ENCODE measurements at places on chromosomes 1 and 21. TPM values are rescaled to one million over a fixed set of nuclear protein-coding genes. Genes with fewer than 3 reads are reported as not detected.

GRCh38 chr1:164671966-164672571 lies 113.1 kb downstream of the PBX1 start:
- H3K4me1 ChIP-seq, result peaks cover 49% of the 10 kb centered on the region
- peaks cover 9% of the 10 kb centered on the region for H3K36me3 ChIP-seq
- H3K27me3 ChIP-seq, result no peaks in the 10 kb centered on the region
- peak overlapping the region; percentile 44 for H3K27ac ChIP-seq

DNA sequence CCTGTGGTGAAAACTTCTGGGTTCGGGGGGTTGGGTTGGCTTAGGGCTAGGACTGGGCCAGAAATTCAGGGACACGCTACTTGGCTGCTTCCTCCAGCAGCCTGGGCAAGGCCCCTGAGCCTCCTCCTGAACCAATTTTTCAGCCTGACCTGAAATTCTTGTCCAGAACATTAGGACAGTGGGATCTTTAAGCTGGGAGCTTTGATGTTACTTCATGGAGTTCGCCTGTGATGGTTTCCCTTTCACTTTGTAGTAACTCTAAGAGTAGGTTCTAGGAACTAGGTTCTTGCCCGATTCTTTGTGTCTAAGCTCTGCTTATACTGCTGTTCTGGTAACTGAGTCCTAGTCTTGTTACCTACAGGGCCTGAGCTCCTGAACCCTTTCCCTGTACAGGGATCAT lies 75.3 kb downstream of the S1PR1 start:
- no peak overlapping the region for H3K4me3 ChIP-seq
- H3K36me3 ChIP-seq, result no peaks in the 10 kb centered on the region
- H3K27me3 ChIP-seq, result peaks cover 58% of the 10 kb centered on the region
- no peak for DNase-seq
- peaks cover 44% of the 10 kb centered on the region for H3K4me1 ChIP-seq

DNA sequence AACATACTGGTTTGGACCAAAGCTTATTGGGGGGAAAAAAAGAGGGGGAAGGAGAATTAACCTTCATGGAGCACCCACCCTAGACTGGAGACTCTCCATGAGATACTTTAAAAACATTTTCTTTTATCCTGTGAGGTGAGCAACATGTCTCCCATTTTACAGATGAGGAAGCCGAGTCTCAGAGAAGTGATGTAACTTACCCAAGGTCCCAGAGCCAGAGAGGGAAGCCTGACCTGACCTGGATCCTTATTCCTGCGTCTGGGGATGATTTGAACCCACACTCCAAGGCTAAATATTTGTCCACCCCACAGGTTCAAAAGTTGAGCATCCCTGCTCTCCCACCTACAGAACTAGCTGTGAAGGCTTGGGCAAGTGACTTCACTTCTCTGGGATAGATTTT lies 137.9 kb upstream of the JUN start:
- no peaks in the 10 kb centered on the region for H3K36me3 ChIP-seq
- H3K4me1 ChIP-seq, result no peaks in the 10 kb centered on the region
- no peak overlapping the region for H3K27ac ChIP-seq
- DNase-seq, result no peak

The DCST2 gene
- 0.83 TPM for total RNA-seq

GRCh38 chr1:27136236-27136551 lies 18.7 kb downstream of the SLC9A1 start:
- H3K36me3 ChIP-seq, result no peaks in the 10 kb centered on the region
- no peak for DNase-seq
- peaks cover 30% of the 10 kb centered on the region for H3K4me1 ChIP-seq
- 0 out of 2 replicates have a peak overlapping the region, but pooled peaks have one; percentile 42 for H3K27ac ChIP-seq

DNA sequence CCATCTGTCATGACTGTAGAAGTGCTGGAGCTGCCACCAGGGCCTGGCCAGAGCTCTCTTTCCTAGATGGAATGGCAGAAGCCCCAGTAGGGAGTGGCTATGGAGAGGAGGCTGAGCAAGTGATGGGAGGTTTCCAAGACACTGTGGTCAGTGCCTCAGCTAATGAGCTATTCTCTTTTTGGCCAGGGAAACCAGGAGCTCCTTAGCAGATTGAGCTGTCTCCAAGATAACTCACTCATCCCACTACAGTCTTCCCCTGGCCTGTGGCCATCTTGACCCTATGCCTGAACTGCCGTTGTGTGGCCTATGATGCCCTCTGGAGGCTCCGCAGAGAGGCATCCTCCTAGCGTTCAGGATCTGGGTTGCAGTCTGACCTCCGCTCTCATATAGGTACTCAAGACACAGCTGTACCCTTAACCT lies 60.5 kb downstream of the ERI3 start:
- H3K27me3 ChIP-seq, result no peaks in the 10 kb centered on the region
- DNase-seq, result peak; percentile 73
- no peaks in the 10 kb centered on the region for H3K4me1 ChIP-seq

The FAM110D gene
- 0.37 TPM for total RNA-seq

DNA sequence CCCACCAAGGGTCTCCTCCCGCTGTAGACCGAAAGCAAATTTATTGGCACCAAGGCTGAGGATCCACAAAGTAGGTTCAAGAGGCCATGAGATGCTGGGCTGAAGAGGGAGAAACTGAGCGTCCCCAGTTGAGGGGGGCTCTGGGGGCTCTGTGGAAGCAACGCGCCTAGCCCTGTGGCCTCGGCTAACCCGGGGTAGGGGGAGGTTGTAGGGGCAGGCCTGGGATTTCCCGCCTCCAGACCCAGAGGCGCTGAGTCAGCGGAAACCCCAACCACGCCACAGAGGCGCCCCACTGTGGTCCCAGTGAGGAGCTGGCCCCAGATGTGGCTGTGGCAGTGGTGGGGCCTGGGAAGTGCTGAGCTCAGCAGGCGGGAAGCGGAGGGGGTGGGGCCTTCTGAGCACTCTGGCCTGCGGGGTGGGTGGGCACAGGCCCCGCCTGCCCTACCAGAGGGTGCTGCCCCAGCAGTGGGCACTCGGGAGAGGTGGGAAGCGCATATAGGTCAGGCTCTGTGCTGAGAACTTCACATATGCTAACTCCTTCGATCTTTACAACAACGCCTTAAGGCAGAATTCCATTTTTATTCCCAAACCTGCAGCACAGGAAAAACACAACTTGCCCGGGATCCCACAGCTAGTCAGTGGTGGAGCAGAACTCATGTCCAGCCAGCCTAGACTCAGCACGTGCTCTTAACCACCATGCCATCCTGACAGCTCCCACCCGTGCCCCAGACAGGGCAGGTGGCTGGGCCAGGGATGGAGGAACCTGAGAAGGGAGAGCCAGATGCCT lies 1.5 kb upstream of the COL16A1 start:
- peak overlapping the region; percentile 91 for H3K27ac ChIP-seq
- H3K27me3 ChIP-seq, result peaks cover 6% of the 10 kb centered on the region
- H3K4me1 ChIP-seq, result peaks cover 42% of the 10 kb centered on the region
- peak overlapping the region; percentile 76 for H3K4me3 ChIP-seq
- H3K36me3 ChIP-seq, result no peaks in the 10 kb centered on the region
- DNase-seq, result peak; percentile 75

The CYP2J2 gene
- 0.46 TPM for total RNA-seq

DNA sequence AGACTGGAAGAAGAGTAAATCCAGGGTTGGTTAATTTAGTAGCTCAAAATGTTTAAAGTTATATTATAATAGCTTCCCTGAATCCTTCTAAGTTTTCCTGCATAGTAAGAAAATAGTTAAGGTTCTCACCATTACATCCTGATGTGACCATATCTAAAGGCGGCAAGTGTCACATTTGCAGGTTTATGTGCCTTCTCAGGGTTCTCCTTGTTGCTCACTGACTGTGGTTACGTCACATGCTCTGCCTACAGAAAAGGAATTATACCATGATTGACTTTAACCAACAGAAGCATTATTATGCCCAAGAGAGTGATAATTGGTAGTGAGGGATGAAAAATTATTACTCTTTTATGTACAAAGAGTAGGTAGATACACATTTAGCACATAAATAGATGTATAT lies 539.8 kb downstream of the PTPRC start:
- H3K4me1 ChIP-seq, result no peaks in the 10 kb centered on the region
- no peak overlapping the region for H3K4me3 ChIP-seq
- H3K36me3 ChIP-seq, result no peaks in the 10 kb centered on the region
- no peaks in the 10 kb centered on the region for H3K27me3 ChIP-seq

DNA sequence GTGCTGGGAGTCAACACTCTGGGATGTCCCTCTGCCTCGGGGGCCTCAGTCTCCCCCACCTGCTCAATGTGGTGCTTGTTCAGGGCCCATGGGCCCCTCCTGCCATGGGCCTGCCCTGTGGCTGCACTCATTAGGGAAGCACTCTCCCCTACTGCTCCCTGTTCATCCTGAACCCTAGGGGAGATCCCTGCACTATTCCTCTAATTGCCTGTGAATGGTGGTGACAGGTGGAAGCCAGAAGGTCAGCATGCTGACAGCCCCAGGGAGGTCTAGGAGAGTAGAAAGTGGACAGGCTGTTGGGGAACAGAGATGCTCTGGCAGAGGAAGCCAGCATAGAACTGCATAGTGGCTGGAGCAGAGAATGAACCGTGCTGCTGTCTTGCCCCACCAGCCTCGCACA lies 217.6 kb downstream of the TRABD2B start:
- no peak for DNase-seq
- no peak overlapping the region for H3K27ac ChIP-seq
- H3K4me3 ChIP-seq, result no peak overlapping the region
- H3K36me3 ChIP-seq, result 0 out of 2 replicates have a peak, but pooled peaks cover 2% of the 10 kb centered on the region
- H3K4me1 ChIP-seq, result peaks cover 16% of the 10 kb centered on the region

DNA sequence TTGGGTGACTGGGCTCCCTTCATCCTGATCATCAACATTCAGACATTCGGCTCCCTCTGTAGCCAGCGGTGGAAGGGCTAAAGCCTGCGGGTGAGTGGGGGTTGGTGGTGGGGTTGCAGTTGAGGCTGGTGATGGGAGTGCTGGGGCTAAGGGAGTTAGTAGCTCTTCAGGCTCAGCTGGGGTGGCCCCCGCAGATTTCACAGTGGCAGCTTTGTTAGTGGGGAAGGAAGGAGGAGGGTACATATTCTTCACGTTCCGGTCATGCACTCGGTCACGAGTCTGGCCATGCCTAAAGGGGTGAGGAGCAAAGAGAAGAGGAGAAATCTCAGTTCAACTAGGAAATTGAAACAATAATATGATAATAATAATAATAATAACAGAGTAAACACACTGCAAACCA lies 6.8 kb downstream of the PSMB4 start:
- H3K4me1 ChIP-seq, result no peaks in the 10 kb centered on the region
- no peak overlapping the region for H3K27ac ChIP-seq
- H3K4me3 ChIP-seq, result no peak overlapping the region
- no peaks in the 10 kb centered on the region for H3K27me3 ChIP-seq
- H3K36me3 ChIP-seq, result peaks cover 74% of the 10 kb centered on the region

The C8A gene
- total RNA-seq, result 0.13 TPM

DNA sequence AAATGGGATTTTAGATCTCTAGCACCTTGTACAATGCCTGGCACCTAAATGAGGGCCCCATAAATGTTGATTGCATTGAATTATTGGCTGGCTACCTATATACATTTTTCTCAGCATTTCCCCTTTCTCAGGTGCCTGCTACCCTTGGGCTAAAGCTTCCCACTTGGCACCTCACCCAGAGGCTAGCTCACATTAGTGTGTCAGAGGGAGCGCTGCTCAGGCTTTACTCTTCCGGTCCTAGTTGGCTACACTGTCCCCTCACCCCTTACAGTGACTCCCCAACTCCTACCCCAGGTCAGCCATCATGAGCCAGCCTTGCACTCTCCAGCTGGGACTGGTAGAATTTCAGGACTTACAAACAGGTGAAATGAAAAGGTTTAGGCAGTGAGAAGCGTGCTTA lies 9.5 kb downstream of the TRAF5 start:
- no peaks in the 10 kb centered on the region for H3K27me3 ChIP-seq
- no peak overlapping the region for H3K27ac ChIP-seq
- no peaks in the 10 kb centered on the region for H3K36me3 ChIP-seq
- no peak overlapping the region for H3K4me3 ChIP-seq
- no peak for DNase-seq
- peaks cover 57% of the 10 kb centered on the region for H3K4me1 ChIP-seq

- peaks cover 26% of the 10 kb centered on the region for H3K36me3 ChIP-seq
- no peaks in the 10 kb centered on the region for H3K27me3 ChIP-seq
- H3K4me1 ChIP-seq, result no peaks in the 10 kb centered on the region
- no peak overlapping the region for H3K4me3 ChIP-seq
- peak; percentile 41 for DNase-seq
Measured at GRCh38 chr1:219724440-219724839, 111.5 kb upstream of the ZC3H11B start.

- H3K36me3 ChIP-seq, result no peaks in the 10 kb centered on the region
- no peaks in the 10 kb centered on the region for H3K27me3 ChIP-seq
- no peak for DNase-seq
- no peak overlapping the region for H3K4me3 ChIP-seq
- H3K4me1 ChIP-seq, result peaks cover 2% of the 10 kb centered on the region
Measured at GRCh38 chr1:232876506-232877364, 71.5 kb downstream of the MAP10 start.

The OR14K1 gene
- not detected for total RNA-seq

DNA sequence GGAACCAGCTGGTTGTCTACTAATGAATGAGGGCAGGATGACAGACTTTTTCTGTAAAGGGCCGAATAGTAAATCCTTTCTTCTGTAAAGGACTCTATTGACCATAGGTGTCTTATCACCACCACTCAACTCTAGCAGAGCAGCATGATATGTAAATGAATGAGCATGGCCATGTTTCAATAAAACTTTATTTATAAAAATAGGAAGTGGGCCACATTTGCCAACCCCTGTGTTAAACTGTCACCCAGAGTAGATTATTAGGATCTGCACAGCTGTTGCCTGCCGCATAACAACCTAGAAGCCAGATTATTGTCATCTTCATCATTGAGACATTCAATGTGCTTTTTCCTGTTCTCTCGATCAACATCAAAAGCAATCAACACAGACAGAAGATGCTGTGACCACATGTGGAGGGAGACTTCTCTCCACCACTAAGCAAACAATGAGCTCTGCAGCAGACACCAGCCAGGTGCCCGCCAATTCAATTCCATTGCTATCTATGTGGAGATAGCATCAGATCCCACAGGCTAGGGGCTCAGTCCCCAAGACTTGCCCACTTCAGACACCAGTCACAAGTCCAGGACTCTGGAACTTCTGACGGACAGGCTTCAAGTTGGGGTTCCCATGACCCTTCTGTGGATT lies 6.8 kb upstream of the EFHD2 start:
- H3K36me3 ChIP-seq, result peaks cover 19% of the 10 kb centered on the region
- H3K27ac ChIP-seq, result no peak overlapping the region
- no peak overlapping the region for H3K4me3 ChIP-seq
- H3K4me1 ChIP-seq, result peaks cover 8% of the 10 kb centered on the region
- peaks cover 19% of the 10 kb centered on the region for H3K27me3 ChIP-seq

The SDC3 gene
- 31.1 TPM for total RNA-seq

DNA sequence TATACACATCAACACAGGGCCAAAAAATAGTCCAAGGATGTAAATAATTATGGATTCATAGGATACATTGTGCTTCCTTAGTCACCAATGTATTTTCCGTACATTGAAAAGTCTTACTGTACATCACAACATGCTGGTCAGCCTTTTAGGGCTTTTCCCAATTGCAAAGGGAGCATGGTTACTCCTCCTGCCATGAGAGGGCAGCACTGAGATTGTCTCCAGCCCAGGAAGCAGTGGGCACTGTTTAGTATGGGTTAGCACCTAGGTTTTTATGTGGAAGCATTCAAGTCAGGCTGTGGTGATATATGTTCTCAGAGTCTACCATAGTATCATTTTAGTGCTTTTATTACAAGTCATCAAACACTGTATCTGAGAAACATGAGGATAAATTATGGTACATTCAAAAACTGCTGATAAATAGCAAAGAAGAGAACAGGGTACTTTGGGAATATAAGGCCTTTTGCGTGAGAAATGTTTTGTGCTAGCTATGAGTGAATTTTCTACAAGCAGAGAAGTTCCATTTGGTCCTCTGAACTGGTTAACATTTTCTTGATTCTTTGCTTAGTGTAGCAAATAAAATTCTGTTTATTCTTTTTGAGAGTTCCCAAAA lies 34.0 kb downstream of the ST6GALNAC5 start:
- H3K27me3 ChIP-seq, result no peaks in the 10 kb centered on the region
- no peaks in the 10 kb centered on the region for H3K36me3 ChIP-seq
- H3K4me3 ChIP-seq, result no peak overlapping the region
- H3K4me1 ChIP-seq, result peaks cover 8% of the 10 kb centered on the region
